CD4-positive, alpha-beta T cell treated with Interferon alpha-2 for 1 hour (primary cell): ENCODE measurements at places on chromosomes 3 and 15.

DNA sequence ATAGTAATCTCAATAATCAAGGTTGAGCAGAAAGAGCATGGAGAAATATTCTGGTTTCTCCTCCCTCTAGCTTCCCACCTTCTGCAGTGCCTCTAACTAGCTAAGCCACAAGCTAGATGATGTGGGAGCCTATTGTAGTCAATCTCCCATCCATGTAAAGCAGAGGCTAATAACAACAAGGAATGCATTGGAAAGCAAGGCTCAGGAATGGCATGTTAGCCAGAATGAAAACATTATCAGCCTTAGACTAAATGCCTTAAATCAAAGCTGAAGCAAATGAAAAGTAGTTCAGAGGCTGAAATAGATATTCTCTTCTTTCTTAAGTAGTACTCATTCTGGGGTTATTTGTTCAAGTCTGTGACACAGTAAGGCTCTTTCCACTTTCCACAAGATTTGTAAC, 350.3 kb upstream of the DPPA4 start:
- no peak for DNase-seq

DNA sequence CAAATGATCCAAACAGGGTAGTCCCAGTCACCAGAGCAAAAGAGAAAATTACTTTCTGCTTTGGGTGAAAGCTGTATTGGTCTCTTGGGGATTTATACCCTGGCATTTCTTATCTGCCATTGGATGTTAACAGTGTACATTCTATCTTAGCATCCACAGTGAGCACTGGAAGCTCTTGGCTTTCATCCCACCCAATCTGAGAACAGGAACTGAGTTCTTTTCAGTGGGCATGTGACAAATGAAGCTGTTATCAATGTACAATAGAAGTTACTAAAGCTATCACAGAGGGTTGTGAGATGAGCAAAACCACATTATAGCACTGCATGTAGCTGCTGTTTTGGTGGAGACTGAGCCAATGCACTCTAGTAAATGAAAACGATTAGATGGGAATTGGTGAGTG, 300.7 kb downstream of the TUSC7 start:
- no peak for DNase-seq

GRCh38 chr15:89129123-89129815, 41.0 kb downstream of the ABHD2 start:
- DNase-seq: peak; percentile 48

- DNase-seq: no peak
Measured at GRCh38 chr15:55372701-55373440, 35.3 kb downstream of the CCPG1 start.

- no peak for DNase-seq
Measured at GRCh38 chr3:27633224-27633545, 88.9 kb downstream of the EOMES start.

- DNase-seq: peak; percentile 66
Measured at GRCh38 chr3:127697551-127698240, 24.9 kb downstream of the ABTB1 start.

- no peak for DNase-seq
Measured at GRCh38 chr3:195194559-195195206, 76.3 kb downstream of the XXYLT1 start.
